ENCODE measurements at places on chromosomes 2 and 18.

DNA sequence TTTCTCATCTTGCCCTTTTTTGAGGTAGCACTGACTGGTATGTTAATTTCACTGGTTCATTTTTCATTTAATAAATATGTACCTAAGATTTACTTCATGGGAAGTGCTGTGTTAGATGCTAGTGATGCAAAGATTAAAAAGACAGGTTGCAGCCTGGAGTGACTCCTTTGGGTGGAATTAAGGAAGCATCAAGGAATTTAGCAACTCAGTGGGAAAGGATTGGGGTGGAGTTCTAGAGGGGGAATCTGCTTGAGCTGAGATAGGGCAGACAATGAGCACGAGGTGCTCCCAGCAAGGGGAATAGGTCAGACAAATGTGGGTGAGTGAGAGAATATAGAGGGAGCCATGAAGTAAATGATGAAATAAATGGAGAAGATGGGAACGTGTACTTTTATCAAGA lies 57.0 kb downstream of the LYPD6 start:
- no peak for DNase-seq

GRCh38 chr2:27569398-27569797 lies 13.4 kb upstream of the ZNF512 start:
- no peak for DNase-seq

DNA sequence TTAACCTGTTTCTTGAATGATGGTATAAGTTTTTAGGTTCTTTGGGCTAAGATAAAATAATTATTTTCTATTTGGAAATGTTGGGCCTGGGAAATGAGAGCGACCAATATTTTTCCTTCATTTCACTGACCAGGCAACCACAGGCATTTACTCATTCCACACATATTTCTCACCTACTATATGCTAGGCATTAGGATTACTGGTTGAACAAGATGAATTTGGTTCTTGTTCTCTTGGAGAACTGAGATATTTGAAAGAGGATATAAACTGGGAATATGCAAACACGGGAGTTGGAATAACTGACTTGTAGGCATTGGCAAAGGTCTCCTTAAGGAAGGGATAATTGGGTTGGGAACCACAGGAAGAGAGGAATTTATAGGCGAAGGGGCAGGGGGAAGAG lies 3.9 kb upstream of the MYL1 start:
- DNase-seq: no peak

DNA sequence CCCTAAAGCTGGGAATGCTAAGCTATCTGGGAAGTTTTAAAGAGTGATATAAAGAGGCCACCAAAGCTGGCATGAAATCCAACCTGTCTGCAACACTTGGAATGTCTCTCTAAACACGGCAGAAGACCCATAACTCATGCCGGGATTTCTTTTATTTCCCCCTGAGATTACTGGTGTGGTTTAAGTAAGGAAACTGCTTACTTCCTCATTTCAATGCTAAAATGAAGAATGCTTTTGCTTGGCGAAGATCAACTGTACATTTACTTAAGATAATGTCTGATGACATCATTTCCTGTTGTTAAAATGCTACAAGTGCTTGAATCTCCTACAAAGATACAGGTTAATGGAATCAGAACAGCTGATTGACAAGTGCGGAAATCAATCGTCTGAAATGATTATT lies 353.8 kb upstream of the SALL3 start:
- DNase-seq: no peak

DNA sequence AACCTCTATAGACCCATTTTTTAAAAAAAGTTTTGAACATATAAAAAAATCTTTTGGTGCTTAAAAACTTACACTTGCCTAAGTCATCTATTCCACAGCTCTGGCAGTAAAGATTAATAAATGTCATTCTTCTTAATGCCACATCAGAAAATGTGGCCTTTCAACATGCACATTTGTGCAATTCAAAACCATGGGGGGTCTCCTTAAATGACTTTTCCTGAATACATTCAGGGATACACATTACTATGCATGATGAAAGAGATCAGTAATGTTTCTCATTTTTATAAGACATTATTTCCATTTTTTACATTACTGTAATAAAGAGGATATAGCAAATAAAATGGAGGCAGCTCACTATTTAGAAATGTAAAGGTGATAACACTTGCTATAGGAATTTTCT lies 142.3 kb downstream of the RBM43 start:
- DNase-seq: peak; percentile 8

DNA sequence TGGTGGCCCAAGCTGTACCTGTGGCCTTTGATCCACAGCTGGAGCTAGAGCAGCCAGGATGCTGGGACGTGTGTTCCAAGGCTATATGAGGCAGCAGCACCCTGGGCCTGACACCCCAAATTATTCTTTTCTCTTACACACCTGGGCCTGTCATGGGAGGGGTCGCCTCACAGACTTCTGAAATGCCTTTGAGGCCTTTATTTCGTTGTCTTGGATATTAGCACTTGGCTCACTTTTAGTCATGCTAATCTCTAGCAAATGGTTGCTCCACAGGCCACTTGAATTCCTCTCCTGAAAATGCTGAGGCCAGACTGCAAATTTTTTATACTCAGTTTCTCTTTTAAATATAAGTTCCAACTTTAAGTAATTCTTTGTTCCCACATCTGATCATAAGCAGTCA lies 22.0 kb upstream of the IL1R2 start:
- no peak for DNase-seq

- DNase-seq: no peak
These were observed 63.9 kb downstream of the COMMD1 start for GRCh38 chr2:61969376-61969775.

DNA sequence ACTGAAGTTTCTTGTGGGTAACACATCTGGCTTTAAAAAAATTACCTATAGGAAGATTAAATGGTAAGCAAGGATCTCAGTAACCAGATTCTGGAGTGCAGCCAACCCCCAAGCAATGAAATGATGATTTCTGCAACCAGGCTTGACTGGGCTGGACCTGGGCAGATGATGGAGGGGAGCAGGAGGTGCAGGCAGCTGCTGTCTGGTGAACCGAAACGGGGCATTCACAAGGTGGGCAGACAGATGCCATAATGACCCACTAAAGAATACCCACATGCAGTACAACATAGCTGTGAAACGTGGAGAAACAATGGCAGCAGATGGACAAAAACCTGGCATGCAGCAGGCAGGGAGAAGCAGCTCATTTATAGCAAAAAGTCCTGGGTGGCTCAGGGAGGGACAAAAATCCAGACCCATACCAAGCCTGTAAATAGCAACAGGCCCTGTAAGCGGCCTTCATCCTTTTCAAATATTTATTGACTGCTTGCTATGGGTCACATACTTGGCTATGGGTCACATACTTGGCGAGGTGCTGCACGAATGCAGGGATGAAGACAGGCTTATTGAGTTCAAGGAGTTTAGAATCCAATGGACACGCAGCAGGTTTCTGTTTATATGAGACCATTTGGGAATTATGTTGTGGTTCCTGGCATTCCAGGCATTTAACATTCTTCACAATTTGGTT lies 244.7 kb downstream of the HRH4 start:
- DNase-seq: peak; percentile 42

DNA sequence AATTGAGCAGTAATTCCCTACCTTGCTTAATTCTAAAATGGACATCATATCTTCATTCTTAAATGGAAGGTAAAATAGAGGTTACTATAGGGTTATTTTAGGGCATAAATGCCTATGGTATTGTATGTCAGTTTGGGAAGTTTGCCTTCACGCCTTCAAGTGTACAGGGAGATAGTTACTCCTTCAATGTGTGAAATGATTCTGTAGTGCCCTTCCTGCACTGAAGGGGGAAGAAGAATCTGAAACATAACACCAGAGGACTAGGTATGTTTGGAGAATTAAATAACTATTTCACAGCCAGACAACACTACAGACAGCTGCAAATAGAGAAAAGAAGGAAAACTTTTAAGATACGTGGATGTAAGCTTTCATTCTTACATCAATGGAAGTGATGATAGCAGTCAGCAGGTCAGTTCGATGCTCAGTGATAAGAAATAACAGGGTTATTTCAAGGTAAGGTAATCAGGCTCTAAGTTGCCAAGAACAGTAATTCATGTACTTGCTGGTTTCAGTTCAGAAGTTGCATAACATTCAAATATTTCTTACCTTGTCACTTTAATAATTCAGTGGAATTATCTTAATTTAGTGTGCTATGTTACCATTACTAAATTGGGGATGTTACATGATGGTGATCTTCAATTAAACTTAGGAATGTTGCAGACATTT lies 4.0 kb downstream of the PKP4 start:
- DNase-seq: no peak

GRCh38 chr2:145797692-145798091 lies 1277.8 kb upstream of the ZEB2 start:
- no peak for DNase-seq

GRCh38 chr18:8468191-8468590 lies 141.0 kb upstream of the RAB12 start:
- DNase-seq: no peak
